ENCODE measurements at places on chromosomes 5 and 9. TPM values are rescaled to one million over a fixed set of nuclear protein-coding genes. Genes with fewer than 3 reads are reported as not detected.

The BAAT gene
- total RNA-seq = 0.23 TPM

The PRSS3 gene
- 2.1 TPM for total RNA-seq

The CDC25C gene
- 0.30 TPM for total RNA-seq

The CWC27 gene
- 11.9 TPM for total RNA-seq

The C5orf15 gene
- 89.1 TPM for total RNA-seq

The NPR2 gene
- total RNA-seq = 30.6 TPM

The ALDOB gene
- not detected for total RNA-seq

The PCDHGB7 gene
- total RNA-seq = 8.3 TPM

The LRRC70 gene
- total RNA-seq = 1.2 TPM

The UBAC1 gene
- total RNA-seq = 29.4 TPM

The ENTR1 gene
- 46.5 TPM for total RNA-seq

The SLCO4C1 gene
- not detected for total RNA-seq

The KIAA0825 gene
- 5.0 TPM for total RNA-seq

The PCDHGA2 gene
- 3.5 TPM for total RNA-seq

The SH3PXD2B gene
- 51.0 TPM for total RNA-seq

The ADGRD2 gene
- not detected for total RNA-seq

The ANKH gene
- 26.1 TPM for total RNA-seq

The PCDHB12 gene
- total RNA-seq = 0.30 TPM

The SEMA4D gene
- 0.30 TPM for total RNA-seq

The SPARC gene
- total RNA-seq = 3,745 TPM

The GALNT12 gene
- 72.3 TPM for total RNA-seq

The SLC12A2 gene
- total RNA-seq = 31.8 TPM

The FOXD4L4 gene
- total RNA-seq = 0.18 TPM

The FABP6 gene
- not detected for total RNA-seq

The CA9 gene
- total RNA-seq = 8.1 TPM

The MGAT1 gene
- 122 TPM for total RNA-seq

The PCDHA4 gene
- 0.89 TPM for total RNA-seq

The NOP16 gene
- total RNA-seq = 6.8 TPM

The OR1L6 gene
- not detected for total RNA-seq

The TAF11L5 gene
- not detected for total RNA-seq

The TMEM267 gene
- 22.0 TPM for total RNA-seq

Data from smooth muscle cell of the umbilical artery (primary cell).